Naive B cell (primary cell): ENCODE measurements at places on chromosomes 4 and X.

GRCh38 chr4:152063621-152064240 is 302.9 kb upstream of the GATB start:
- no peak for DNase-seq

DNA sequence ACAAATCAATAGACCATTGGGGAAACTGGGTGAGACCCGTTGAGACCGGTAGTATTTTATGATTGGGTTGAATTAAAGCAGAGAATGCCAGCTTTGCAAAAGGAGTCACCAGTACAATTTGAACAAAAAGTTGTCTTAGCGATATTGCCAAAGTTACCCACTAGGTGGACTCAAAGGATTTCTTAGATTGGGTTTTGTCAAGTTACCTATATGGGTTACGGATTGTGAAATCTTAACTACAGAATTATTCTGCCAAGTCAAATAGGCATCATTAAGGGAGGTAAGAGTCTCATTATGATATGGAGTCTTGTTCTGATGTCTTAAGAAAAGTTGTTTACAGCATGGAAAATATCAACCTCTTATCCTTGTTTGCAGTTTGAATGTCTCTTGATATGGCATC is 15.0 kb upstream of the CT47A1 start:
- no peak for DNase-seq

GRCh38 chrX:130756233-130756632 is 146.8 kb downstream of the ENOX2 start:
- no peak for DNase-seq

GRCh38 chrX:22536746-22537304 is 264.1 kb downstream of the CBLL2 start:
- DNase-seq = no peak

- no peak for DNase-seq
Observed at GRCh38 chr4:18518098-18518497, 496.5 kb upstream of the LCORL start.

GRCh38 chrX:72394518-72395170 is 88.9 kb upstream of the CITED1 start:
- no peak for DNase-seq

DNA sequence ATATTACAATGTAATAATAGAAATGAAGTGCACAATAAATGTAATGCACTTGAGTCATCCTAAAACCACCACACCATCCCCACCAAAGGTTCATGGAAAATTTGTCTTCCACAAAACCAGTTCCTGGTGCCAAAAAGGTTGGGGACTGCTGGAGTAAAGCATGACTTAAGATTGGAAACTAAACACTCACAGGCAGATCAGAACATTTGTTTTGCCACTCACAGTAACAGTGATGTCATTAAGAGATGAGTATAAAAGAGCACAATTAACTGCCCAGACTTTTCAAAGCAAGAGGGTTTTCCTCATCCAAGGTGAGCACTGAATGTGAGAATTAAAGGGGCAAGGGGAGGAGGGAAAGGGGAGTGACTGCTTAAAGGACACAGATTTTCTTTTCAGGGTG is 35.6 kb downstream of the MAP7D3 start:
- DNase-seq = no peak

DNA sequence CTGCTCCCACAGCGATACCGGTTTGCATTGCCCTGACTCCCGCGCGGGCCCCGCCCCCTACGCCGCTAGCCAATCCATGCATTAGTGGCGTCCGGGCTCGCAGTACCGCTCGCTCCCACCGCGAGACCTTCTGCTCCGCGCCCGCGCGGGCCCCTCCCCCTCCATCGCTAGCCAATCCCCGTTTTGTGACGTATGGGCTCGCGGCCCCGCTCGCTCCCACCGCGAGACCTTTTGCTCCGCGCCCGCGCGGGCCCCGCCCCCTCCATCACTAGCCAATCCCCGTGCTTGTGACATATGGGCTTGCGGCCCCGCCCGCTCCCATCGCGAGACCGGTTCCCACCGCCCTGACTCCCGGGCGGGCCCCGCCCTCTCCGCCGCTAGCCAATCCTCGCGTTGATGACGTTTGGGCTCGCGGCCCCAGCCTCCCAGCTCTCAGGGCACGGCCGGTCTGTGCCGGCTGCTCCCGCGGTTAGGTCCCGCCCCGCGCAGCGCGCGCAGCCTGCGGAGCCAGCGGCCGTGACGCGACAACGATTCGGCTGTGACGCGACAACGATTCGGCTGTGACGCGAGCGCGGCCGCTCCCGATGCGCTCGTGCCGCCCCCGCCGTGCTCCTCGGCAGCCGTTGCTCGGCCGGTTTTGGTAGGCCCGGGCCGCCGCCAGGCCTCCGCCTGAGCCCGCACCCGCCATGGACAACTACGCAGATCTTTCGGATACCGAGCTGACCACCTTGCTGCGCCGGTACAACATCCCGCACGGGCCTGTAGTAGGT is at the start of gene EMD:
Gene EMD, plus strand, starts transcription at position 497 of the 770 bp plus-strand sequence. Its CDS starts 190 bp downstream, at position 687.
- peak; percentile 95 for DNase-seq

DNA sequence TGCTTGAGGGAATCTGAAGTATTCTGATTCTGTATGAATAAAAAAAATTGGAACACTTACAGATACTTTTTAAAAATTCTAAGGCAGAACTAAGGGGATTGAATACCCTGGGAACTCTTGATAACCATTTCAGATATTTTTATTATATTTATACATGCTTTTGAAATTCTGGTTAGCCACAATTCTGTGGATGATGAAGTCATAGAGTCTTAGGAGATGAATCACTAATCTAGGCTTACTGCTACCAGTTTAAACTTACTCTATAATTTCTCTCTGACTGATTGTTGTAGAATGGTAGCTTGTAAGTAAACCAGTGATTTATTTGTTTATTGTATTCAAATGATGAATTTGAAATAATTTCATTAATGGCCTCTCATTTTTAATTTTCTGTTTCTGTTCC is 11.4 kb upstream of the SLAIN2 start:
- DNase-seq = no peak

- DNase-seq = no peak
Observed at GRCh38 chrX:18457000-18457399, 31.6 kb downstream of the CDKL5 start.

GRCh38 chr4:157104541-157104940 is 28.6 kb downstream of the GLRB start:
- no peak for DNase-seq

GRCh38 chr4:38456096-38456495 is 207.9 kb upstream of the KLF3 start:
- DNase-seq = no peak

DNA sequence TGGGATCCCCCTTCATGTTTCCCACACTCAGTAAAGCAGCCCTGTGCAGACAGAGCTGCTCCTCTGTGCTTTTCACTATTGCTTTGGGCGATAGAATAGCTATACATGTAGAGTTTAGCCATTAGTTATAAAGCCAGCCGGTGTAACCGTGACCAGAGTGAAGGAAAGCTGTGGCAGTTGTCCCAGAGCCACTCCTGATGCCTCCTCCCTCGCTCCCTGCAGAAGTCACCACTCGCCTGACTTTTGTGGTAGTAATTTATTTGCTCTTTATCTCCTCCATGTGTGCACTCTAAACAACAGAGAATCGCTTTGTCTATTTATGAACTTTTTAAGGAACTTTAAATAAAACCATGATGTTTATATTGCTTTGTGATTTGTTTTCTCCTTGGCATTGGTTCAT is 41.8 kb upstream of the WWC2 start:
- DNase-seq = no peak

- DNase-seq = peak; percentile 89
Observed at GRCh38 chrX:153724252-153725038, at the start of the genes ABCD1 and BCAP31. ABCD1 (plus strand) TSS chrX:153724856; CDS start chrX:153725267, 411 bp downstream. BCAP31 (minus strand) TSS chrX:153724387; CDS start chrX:153723244, 1,143 bp downstream.

GRCh38 chr4:71456841-71457240 is 118.0 kb downstream of the SLC4A4 start:
- no peak for DNase-seq

- DNase-seq = no peak
Observed at GRCh38 chr4:176729489-176729888, 63.2 kb downstream of the VEGFC start.

GRCh38 chr4:113437129-113437528 is 324.4 kb downstream of the CAMK2D start:
- DNase-seq = no peak

DNA sequence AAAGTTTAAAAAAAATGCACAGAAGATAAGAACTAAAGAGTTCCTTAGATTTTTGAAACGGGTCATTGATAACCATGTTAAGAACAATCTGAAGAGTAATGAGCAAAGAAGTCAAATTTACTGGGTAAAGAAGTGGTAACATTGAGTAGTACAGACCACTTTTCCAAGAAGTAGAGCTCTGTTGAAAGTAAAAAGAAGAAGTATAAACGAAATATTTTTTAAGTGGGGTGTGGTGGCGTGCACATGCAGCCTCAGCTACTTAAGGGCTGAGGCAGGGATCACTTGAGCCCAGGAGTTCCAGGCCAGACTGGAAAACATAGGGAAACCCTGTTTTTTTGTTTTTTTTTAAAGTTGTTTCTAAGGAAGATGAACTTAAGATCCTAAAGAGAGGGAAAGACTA is 68.5 kb downstream of the UBA6 start:
- no peak for DNase-seq

- DNase-seq = no peak
Observed at GRCh38 chr4:112516471-112517066, 589 bp upstream of the NEUROG2 start.

GRCh38 chr4:44761306-44761705 is 35.0 kb upstream of the GNPDA2 start:
- no peak for DNase-seq

- no peak for DNase-seq
Observed at GRCh38 chrX:13533726-13534125, 35.7 kb upstream of the EGFL6 start.

DNA sequence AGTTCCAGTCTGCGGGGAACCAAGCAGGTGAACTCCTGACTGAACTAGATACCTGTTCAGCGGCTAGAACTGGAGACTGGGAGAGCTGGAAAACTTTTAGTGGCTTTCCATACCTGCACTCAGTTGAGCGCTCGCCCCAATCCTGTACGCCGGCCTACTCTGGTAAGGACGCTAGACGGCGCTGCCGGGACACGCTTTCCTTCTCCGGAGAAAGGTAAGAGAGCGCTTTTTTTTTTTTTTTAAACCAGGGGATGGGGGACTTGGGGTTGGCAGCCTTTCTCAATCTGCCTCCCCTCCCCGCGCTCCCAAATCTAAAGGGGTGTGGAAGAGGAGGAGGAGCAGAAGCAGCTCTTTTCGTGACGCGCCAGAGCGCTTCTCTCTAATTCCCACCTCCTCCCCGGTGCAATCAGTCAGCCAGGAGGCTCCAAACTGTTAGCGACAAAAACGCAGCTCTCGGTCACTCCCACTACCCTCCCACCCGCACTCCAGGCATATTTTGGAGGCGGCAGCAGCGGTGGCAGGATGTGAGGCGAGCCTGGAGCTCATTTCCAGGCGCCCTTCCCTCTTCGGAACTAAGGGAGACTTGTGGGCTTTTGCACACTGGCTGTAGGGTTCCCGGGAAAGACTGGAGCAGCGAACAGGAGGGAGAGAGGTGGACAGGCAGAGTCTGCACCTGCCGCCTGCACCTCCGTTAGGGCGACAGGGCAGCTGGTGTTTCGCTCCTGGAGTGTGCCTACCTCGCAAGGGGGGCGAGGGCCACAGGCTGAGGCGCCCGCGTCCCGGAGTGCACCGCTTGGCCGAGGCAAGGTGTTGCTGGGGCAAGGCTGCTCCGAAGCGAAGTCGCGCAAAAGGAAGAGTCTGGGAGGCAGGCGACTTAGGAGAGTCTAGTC is at the start of gene IL1RAPL2:
Gene IL1RAPL2, plus strand, starts transcription at position 409 of the 890 bp plus-strand sequence.
- DNase-seq = no peak

DNA sequence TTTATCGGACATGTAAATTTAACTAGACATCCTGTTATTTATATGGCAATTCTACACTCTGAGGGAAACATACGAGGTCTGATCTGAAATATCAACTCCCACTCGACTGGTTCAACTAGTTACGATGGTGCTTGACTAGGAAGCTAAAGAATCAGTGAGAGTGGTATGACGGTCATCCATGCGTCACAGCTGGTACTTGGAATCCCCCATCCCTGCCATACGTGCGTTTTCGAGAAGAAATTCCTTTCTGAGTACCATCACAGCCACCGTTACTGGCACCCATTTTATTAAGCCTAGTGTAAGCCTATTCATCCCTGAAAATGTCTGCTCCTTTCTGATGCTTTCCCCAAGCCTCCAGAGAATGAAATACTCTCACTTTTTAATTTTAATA is 695 bp upstream of the PIGA start:
- peak; percentile 49 for DNase-seq

DNA sequence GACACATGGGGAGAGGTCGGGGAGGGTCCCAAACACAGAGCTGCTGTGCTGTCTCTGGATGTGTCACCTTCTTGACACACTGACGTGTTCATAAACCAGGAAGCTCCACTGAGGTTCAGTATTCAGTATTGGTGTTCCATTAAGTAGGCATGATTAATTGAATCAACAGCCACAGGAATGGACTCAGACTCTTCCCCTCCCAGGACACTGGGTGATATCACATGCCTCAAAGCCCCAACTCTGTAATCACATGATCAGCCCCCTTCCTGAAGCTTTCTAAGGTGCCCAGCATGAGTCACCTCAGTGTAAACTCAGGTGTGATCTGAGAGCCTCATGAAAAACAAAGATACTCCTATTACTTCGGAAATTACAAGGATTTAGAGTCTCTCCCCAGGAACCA is 21.1 kb upstream of the HNRNPD start:
- DNase-seq = no peak

GRCh38 chr4:108889696-108890483 is 127.0 kb upstream of the ETNPPL start:
- no peak for DNase-seq

GRCh38 chr4:88908003-88908402 is 149.0 kb downstream of the FAM13A start:
- no peak for DNase-seq

DNA sequence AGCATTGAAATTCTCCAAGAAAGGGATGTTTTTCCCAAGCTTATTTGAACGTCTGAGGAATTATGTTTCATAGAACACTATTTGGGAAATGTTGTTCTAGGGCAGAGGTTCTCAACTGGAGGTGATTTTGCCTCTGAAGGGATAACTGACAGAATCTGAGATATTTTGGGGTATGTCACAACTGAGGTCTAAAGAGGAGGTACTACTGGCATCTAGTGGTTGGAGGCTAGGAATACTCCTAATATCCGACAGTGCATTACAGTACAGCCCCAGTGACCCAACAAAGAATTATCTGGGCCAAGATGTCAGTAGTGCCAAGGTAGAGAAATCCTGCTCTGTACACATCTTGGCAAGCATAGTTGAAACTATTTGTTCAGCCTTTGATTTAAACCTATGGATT is 6.4 kb downstream of the HSPA4L start:
- DNase-seq = no peak

GRCh38 chr4:41214825-41215146 is 444 bp upstream of the APBB2 start:
- DNase-seq = no peak

DNA sequence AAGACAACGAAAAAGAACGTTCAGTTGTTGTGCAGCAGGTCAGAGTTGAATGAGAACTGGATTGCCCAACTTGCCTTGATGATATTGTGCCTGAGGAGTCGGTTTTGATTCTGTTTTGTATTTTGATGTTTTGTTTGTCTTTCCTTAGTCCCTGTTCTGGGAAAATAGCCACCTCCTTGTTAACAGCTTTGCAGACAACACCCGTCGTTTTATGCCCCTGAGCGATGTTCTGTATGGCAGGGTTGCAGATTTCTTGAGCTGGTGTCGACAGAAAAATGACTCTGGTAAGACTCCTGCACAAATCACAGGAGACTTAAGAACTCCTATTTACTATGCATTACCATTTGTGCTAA is 4.5 kb downstream of the BST1 start:
- no peak for DNase-seq
